ENCODE measurements at places on chromosomes 6 and 20. TPM values are rescaled to one million over a fixed set of nuclear protein-coding genes. Genes with fewer than 3 reads are reported as not detected.

SOX18 gene
- not detected for total RNA-seq

DNA sequence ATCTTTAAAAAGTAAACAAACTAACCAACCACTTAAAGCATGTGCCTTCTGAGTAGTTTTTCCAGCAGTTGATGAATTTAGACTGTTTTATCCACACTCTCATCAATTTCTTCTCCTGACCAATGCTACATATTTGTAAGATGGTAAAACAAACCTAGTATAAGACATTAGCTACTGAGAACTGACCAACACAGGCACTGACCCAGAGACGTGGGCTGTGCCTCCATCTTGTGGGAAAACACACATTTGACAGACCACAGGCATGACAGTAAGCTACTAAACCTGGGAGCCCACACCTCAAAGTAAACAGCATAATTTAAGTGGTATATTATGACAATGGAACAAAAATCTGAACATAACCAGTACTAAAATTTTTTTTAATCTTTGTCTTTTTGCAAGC is 121.4 kb upstream of the NRSN1 start:
- DNase-seq, result no peak

PRSS35 gene
- total RNA-seq, result 6.7 TPM

DNA sequence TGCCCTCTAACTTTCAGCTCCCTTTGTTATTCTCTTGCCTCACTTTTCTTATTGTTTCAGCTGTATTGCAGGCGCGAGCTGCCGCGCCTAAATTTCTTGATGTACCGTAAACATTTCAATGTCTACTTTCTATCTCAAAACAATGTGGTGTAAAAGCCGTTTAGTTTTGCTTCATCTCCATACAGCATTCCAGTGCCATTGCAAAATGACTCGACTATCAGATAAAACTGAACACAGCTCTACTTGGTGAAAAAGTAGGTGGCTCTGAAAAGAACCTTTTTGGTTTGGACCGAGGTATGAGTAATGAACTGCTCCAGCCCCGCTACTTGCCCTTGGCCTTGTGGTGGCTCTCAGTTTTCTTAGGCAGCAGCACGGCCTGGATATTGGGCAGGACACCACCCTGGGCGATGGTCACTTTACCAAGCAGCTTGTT is 74.6 kb downstream of the OR2B2 start:
- DNase-seq, result peak; percentile 48

DNA sequence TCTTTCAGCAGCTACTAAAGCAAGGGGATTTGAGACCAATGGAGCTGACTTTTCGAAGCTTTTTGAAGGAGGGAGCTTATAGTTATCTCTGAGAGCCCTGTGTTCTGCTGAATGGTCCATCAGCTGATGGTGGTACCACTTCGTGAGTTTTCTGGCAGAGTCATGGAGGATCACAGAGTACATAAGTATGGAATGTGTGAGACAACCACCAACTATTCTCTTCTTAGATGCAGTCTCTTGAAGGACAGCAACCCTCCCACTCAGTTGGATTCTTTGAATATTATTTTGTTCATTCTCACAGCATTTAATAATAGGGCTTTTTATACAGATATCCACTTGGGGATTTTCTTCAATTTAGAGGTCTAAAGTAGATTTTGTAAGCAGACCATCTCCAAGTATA is 75.3 kb downstream of the ELOVL2 start:
- DNase-seq, result peak; percentile 95

DNA sequence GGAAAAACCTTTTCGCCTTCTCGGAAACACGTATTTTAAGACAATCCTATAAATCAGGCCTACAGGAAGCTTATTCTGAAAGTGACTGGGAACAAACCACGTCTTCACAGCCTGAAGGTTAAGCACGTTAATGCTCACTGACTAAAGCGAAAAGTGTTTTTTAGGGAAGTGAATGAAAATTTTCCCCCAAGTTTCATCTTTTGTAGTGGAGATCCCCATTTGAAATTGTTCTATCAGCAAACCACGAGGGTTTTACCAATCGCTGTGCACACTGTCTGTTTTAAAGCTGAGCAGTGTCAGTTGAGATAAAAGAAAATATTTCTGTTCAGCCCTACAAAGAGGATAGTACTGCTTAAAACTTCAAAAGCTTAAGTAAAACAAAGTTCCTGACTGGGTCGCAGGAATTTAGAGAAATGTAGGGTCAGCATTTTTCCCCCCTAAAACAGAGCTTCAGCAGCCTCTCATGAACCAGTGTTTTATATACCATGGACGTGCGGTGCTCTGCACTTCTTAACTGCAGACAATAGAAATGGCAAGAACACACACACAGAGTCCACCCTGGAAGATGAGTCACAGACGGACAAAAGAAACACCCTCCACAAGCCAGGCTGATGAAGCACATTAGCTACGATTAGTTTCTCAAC is 34.9 kb downstream of the SLC22A23 start:
- DNase-seq, result peak; percentile 62

DNA sequence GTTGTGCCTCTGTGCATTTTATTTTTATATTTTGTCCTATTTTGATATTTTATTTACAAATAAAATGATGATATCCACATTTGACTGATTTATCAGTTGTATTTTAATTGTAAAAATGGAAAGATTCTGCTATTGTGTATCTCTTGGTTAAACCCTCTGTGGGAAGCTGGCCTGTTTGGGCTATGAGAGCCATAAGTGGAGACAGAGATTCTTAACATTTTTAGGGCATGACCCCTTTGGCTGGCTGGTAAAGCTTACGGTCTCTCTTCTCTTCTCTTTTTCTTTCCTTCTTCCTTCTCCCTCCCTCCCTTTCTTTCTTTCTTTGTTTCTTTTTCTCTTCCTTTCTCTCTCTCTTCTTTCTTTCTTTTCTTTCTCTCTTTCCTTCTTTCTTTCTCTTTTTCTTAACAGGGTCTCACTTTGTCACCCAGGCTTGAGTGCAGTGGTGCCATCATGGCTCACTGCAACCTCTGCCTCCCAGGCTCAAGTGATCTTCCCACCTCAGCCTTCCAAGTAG is 172.3 kb upstream of the CDYL start:
- DNase-seq, result no peak

GRCh38 chr20:288956-289692 is 1.4 kb downstream of the C20orf96 start:
- DNase-seq, result no peak

TENT5A gene
- 10.8 TPM for total RNA-seq

DNA sequence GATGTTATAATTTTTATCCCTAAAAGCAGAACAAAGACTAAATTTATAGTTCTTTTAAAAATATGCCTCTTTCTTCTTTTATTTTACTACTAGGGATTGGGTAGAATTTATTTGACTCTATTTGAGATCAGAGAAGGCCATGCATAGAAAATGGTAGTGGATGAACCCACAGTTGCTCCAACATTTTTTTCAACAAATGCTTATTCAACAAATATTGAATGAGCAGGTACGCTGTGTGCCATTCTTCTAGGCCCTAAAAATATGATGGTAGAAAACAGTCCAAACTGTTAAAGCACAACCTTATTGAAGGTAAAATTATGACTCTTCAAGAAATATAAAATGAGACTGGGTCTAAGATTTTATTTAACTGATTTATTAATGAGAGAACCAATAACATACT is 30.0 kb downstream of the OTOR start:
- DNase-seq, result no peak

DNA sequence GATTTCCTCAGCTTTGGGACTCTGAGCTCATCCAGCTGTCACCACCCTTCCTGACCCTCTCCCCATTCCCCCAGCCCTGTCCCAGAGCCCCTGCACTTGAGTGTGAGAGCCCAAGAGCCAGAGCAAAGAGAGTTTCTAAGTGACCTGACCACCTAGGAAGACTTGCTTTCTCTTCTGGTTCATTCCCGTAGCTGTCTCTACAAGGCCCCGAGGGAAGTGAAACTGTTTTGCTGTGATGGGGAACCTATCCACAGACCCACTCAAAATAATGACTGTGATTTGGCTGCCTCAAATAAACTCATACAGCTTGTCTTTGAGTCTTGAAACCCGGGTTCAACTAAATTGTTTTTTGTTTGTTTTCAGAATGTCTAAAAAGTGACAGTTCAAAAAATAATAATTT is 74.6 kb upstream of the XRN2 start:
- no peak for DNase-seq

Data from IMR-90 (cell line).